Non-pigmented ciliary epithelial cell (primary cell): ENCODE measurements at places on chromosomes 12 and 14.

DNA sequence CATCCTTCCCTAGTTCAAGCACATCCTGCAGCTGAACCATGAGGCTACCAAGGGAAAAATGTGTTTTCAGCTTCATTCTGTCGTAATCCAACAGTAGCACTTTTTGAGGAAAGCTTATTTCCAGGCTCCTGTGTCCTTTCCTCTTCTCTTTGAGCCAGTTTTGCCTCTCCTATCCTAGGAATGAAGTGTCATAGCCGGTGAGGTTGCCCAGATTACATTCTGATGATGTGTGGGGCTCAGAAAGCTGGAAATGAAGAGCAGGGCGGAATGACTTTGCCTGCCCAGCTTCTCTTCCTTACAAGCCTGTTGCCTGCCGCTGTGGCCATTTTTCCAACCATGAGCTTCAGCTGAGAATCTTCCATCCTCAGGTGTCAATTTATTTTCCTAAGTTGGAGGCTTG is 381.8 kb downstream of the NUAK1 start:
- no peak for DNase-seq

DNA sequence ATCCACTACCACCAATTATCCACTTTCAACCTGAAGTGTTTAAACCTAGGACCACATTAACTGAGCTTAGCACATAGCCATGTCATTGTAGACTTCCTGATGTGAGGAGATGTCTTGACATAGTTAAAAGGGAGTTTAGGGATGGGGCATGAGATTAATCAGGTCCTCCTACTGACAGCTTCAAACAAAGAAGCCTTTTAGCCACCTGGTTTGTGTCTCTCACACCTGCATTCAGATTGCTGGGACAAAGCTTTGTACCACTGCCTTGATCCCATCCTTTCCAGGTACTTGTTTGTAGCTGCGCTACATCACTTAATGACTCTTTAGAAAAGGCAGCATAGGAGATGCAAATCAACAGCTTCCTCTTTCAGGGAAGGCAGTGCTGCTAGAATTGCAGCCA is 340.7 kb upstream of the DDHD1 start:
- no peak for DNase-seq

DNA sequence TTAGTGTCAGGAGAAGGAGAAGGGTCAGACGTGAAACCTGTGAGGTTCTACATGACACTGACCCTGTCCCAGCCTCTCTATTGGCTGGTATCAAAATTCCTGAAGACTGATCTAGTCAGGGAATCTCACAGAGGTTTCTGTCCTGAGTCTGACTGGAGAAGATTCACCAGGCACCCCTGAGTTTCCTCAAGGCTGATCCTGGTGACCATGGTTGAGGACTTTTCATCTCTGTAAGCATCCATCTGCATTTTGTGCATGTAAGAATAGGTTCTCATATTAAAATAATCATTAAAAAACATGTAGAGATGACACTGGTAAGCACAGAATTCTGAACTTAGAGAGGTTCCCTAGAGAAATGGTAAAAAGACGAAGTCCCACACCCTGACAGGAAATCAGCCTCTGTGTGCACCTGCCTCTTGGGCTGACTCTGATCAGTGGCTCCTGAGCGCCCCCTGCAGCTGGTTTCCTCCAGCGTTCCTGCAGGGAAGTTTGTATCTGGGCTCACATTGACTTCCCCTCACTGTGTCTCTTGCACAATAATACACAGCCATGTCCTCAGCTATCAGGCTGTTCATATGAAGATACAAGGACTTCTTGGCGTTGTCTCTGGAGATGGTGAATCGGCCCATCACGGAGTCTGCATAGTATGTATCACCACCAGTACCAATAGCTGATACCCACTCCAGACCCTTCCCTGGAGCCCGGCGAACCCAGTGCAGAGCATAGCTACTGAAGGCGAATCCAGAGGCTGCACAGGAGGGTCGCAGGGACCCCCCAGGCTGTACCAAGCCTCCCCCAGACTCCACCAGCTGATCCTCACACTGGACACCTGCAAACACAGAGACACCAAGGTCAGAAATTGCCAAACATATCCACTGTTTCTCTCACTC is 991.9 kb downstream of the TMEM121 start:
- DNase-seq = no peak

GRCh38 chr12:97276661-97277429 is 185.8 kb upstream of the RMST start:
- DNase-seq = no peak

DNA sequence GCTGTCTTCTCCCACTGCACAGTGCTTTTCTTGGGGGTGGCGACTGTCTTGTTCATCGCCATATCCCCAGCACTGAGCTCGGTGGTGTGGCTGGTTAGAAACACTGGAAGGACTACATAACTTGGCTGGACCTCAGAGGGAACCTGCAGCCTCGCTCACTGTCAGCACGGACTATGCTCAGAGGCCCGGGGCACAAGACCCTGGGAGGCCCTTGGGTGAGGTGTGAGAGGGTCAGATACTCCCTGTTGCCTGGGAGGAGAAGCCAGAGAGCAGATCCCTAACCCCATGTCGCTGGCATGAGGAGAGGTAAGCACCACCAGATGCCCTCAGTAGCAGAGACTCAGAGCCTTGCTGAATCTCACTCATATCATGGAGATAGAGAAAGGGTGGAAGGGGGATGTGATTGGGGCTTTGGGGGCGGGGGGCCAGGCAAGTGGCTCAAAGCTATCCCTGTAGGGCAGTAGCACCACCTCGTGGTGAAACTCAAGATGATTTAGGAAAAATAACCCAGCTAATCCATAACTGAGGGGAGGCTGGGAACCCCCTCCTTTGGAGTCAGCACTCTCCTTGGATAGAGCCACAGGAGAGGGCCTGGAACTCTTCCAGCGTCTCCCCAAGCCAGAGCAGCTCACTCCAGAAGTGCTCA is 18.7 kb upstream of the HDAC7 start:
- no peak for DNase-seq

- no peak for DNase-seq
Observed at GRCh38 chr14:64834965-64835364, 44.7 kb downstream of the SPTB start.

GRCh38 chr14:100618318-100618693 is 31.1 kb upstream of the BEGAIN start:
- DNase-seq = no peak

DNA sequence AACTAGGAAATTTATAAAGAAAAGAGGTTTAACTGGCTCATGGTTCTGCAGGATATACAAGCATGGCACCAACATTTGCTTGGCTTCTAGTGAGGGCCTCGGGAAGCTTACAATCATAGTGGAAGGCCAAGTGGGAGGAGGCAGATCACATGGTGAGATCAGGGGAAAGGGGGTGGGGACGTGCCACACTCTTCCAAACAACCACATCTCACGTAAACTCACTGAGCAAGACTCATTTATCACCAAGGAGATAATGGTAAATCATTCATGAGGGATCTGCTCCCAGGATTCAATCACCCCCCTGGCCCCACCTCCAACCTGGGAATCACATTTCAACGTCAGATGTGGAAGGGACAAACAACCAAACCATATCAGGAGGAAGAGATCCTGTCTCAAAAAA is 35.8 kb downstream of the NUMB start:
- DNase-seq = no peak

- DNase-seq = no peak
Observed at GRCh38 chr12:51075390-51075789, 8.0 kb downstream of the CSRNP2 start.
